ENCODE measurements at places on chromosomes 13 and 19. TPM values are rescaled to one million over a fixed set of nuclear protein-coding genes. Genes with fewer than 3 reads are reported as not detected.
A peak's percentile ranks its signal among the peaks of the same experiment; 100 is the strongest.

The WDR62 gene
- total RNA-seq: 20.8 TPM

The TGFB1 gene
- total RNA-seq: 140 TPM

The CEACAM8 gene
- not detected for total RNA-seq

The CD37 gene
- total RNA-seq: not detected

The ZNF324B gene
- 2.4 TPM for total RNA-seq

The RAB20 gene
- 14.1 TPM for total RNA-seq

The CACNG8 gene
- total RNA-seq: 0.25 TPM

The ADAMTSL5 gene
- total RNA-seq: 4.1 TPM

The NACC1 gene
- 124 TPM for total RNA-seq

The IFNL1 gene
- total RNA-seq: not detected

DNA sequence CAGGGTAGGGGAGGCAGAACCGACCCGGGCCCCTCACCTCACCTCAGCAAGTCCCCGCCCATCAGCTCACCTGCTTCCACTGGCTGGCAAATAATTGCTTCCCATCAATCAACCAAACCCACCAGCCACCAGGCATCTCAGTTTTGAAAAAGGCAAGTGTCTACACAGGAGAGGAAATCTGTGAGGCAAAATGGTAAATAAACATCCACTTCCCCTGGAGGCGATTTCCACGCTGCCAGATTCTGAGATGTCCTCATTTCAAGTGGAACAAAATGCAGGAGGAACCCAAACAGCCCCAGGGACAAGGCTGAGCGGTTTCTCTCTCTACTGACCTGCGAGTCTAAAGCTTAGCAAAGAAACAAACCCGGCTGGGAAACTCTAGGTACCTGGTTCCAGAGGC, 117.5 kb downstream of the CRYL1 start:
- no peak for DNase-seq

DNA sequence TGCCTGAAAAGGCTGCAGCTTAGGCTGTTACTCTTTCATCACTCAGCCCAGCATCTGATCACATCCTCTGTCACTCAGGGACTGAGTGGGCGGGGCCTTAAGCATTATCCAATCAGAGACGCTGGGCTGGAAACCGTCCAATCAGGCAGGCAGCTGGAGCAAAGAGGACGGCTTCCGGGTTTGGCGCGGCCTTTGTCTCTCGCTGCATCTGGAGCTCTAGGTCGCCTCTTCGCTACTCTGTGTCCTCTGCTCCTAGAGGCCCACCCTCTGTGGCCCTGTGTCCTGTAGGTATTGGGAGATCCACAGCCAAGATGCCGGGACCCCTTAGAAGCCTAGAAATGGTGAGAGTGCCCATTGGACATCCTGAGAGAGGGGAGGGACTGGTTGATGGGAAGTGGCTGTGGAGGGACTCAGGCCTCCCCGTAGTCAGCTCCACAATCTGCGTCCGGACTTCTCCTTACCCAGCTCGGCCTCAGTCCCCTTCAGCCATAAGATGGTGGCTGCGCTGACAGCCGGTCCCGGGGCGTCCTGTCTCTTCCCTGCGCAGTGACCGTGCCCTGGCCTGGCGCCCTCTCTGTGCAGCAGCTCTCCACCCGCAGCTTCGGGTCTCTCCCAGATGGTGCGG, at the start of gene ZNF486:
TSS of gene ZNF486 (plus strand) at position 195 of the 625 bp plus-strand sequence. CDS start at position 312, 117 bp downstream.
- peak; percentile 99 for DNase-seq

DNA sequence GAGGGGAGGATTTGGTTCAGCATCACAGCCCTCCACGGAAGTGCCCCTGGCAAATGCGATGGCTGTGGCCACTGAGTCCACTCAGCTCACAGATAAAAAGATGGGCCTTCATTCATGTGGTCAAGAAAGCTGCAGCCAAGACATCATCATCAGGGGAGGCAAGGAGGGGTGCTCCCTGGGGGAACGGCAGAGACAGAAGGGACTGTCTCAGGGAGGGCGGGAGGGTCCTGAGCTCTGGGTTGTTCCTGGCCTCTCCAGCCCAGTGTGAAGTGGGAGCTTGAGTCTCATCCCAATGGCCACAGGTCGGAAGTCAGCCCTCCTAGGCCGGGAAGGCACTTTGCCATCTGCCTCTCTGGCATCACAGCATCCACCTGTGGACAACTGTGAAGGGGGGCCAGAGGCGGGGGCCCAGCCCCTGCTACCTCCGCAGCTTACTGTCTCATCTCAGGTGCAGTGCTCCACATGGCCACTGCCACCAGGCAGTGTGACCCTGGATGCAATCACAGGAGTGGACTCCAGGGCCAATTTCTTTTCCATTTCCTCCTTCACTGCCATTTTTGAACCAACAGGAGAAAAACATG, 137.8 kb upstream of the SOX1 start:
- DNase-seq: peak; percentile 43

- no peak for DNase-seq
Measured at GRCh38 chr19:33293255-33294057, 8.9 kb downstream of the CEBPA start.

DNA sequence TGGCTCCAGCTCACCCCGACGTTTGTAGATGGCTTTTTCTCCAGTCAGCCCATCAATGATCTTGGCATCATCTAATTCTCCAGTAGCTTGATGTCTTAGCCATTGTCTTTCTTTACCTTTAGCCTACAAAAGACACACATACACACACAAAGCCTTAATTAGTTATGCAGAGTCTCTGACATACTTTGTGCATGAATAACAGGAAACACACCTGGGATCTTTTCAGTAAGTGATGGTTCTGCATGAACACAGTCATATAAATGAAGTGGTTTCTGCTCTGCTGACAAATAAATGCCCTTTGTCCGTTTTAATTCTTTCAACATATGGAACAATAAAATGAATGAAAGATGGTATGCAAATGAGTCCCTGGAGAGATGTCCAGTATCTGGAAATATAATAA, 133.3 kb downstream of the RGCC start:
- no peak for DNase-seq

DNA sequence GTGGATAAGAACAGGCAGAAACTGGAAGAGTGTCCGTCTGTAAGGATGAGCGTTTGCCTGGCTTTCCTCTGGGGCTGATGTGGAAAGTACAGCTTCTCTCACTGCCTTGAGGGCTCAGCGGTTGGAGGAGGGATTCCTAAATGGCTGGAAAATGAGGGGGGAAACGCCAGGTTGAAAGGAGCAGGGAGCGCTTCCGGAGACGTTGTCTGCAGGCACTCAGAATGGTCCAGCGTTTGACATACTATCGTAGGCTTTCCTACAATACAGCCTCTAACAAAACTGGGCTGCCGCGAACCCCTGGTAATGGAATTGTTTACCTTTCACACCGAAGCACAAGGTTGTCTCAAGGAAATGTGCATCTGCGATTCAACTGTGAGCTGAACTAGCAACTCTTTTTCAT, 39.9 kb downstream of the MRPL57 start:
- no peak for DNase-seq

- peak; percentile 74 for DNase-seq
Measured at GRCh38 chr19:29526730-29527499, 1.1 kb downstream of the VSTM2B start.

GRCh38 chr19:28990522-28990921, 222.4 kb downstream of the UQCRFS1 start:
- DNase-seq: peak; percentile 60

- no peak for DNase-seq
Measured at GRCh38 chr19:40959338-40959737, 31.7 kb upstream of the CYP2B6 start.

- DNase-seq: no peak
Measured at GRCh38 chr13:110403315-110403714, 96.2 kb downstream of the COL4A2 start.

- DNase-seq: no peak
Measured at GRCh38 chr13:77345150-77345780, 18.4 kb upstream of the MYCBP2 start.

DNA sequence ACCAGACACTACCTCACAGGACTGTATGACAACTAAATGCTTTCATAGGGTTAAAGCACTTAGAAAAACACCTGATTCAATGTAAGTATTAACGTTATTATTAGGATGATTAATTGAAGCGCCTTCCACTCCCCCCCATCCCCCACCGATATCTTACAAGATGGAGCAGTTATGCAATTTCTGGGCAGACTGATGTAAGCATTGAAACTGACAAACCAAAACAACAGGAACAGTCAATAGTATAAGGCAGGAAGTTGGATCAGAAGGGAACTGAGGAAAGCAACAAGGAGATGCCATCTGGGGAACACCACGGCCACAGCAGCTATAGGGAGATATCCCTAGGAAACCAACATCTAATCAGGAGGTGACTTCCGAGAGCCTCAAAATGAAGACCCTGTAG, 3.8 kb downstream of the LCP1 start:
- DNase-seq: no peak

- DNase-seq: no peak
Measured at GRCh38 chr13:109465148-109465547, 321.2 kb downstream of the IRS2 start.

DNA sequence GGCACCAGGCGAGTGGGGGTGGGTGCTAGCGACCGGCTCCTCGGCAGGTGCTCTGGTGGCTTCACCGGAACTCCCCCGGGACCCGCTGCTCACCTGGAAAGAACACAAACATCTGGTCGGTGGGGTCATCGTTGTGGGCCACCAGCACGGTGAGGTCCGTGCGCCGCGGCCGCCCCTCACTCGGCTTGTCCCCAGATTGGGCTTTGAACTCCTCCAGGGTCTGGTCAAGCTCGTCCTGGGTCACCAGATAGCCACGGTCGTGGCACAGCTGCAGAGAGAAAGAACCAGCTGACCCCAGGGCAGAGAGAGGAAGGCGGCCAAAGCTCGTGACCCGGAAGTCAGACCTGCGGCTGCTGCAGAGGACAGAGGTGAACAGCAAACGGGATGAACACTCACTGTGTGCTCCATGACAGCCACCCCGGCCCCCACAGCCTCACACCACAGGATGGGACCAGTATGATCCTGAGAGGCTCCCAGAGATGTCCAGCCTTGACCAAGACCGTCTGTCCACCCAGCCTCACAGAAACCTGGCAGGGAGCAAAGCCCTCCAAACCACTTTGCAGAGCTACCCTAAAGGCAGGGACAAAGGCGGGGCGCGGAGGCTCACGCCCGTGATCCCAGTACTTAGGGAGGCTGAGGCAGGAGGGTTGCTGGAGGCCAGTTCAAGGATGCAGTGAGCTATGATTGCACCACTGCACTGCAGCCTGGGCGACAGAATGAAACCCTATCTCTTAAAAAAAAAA, 1.2 kb downstream of the POLR2E start:
- DNase-seq: no peak

DNA sequence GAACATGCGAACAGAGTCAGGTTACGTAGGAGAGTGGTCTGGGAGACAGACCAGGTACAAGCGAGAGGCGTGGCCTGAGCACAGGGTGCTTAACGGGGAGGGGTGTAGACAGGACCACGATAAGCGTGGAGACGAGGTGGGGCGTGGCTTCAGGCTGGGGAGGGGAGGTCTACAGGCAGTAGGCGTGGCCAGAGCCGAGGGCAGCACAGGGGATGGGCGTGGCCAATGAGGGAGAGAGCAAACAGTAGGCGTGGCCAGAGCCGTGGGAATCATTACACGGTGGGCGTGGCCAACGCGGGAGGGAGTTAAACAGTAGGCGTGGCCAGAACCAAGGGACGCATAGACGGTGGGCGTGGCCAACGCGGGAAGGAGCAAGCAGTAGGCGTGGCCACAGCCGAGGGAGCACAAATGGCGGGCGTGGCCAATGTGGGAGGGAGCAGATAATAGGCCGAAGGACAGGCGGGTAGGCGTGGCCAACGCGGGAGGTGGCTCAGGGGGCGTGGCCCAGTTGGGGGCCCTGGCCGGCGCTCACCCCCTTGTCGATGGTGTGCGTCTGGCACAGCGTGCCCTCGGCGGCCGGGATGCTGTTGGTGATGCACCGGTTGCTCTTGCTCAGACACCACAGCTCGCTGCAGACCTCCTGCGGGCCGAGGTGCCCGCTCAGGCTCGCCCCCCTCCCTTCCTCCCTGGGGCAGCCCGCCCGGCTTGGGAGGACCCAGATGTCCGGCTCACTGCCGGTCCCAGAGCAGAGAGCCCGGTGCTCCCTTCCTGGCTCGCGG, 15.2 kb upstream of the MYO1F start:
- peak; percentile 100 for DNase-seq

DNA sequence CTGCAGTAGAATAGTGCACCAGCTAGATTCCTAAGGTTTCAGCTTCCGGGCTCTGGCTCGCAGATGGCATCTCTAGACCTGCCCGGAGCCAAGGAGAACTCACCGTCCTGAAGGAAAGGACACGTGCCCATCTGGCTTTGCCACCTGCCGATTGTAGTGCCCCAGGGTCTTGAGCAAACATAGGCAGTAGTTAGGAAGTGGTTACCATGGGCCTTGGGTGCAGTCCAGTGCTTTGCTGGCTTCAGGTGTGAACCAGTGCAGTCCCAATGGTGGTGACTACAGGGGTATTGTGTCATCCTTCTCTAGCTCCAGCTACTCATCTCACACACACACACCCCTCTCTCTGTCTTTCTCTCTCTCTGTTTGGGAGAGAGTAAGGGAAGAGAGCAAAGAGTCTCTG, 61.4 kb upstream of the TEX29 start:
- DNase-seq: no peak

DNA sequence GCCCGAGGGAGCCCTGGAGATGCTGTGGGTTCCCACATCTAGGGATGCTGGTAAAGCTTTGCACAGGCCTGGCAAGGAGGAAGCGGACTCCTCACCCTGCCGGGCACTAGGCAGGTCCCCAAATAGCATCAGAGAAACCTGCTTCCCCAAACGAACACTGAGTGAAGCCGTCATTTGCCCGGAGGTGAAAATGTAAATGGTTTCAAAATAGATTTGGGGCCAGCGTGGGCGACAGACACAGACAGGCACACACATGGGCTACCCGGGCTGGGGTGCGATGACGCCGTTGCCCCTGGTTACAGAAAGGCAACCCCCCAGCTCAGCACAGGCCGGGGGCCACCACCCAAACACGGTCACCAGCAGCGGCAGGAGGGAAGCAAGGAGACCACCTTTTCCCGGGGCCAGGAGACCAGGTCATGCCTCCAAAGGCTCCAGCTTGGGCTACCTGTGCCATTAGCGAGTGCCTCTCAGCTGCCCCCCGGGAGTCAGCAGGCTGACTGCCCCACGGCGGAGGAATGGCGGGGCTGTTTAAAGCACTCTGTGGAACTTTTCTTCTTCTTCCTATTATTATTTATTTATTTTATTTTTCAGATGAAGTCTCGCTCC, 47.5 kb upstream of the NDUFS7 start:
- DNase-seq: no peak

GRCh38 chr13:32443111-32443510, 15.2 kb upstream of the N4BP2L1 start:
- no peak for DNase-seq

DNA sequence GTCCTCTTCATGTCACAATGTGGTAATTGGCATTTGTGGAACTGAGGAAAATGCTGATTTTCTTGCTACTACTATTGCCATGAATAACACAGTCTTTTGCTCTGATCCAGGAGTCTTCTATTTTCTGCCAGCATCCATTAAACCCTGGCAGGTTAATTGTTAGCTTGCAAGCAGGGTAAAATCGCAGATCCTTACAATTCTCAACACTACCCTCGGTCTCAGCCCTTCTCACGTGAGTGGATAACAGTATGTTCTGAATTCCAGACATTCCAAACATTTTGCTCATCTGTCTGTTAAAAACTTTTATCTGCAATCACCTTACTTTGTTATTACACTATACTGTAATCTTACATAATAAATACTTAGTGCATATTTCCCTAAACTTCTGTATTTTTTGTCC, 251.3 kb upstream of the ATXN8OS start:
- DNase-seq: peak; percentile 50
